ENCODE measurements at places on chromosomes 12 and 14.

DNA sequence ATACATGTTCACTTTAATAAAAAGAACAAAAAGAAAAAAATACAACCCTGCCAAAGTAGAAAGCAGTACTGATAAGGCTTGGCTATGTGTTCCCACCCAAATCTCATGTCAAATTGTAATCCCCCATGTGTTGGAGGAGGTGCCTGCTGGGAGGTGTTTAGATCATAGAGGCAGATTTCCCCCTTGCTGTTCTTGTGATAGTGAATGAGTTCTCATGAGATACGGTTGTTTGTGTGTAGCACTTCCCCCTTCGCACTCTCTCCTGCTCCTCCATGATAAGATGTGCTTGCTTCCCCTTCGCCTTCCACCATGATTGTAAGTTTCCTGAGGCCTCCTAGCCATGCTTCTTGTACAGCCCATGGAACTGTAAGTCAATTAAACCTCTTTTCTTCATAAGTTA lies 59.9 kb downstream of the USP15 start:
- DNase-seq: no peak

- DNase-seq: peak; percentile 77
Measured at GRCh38 chr12:25458047-25458552, 95.0 kb downstream of the LMNTD1 start.

DNA sequence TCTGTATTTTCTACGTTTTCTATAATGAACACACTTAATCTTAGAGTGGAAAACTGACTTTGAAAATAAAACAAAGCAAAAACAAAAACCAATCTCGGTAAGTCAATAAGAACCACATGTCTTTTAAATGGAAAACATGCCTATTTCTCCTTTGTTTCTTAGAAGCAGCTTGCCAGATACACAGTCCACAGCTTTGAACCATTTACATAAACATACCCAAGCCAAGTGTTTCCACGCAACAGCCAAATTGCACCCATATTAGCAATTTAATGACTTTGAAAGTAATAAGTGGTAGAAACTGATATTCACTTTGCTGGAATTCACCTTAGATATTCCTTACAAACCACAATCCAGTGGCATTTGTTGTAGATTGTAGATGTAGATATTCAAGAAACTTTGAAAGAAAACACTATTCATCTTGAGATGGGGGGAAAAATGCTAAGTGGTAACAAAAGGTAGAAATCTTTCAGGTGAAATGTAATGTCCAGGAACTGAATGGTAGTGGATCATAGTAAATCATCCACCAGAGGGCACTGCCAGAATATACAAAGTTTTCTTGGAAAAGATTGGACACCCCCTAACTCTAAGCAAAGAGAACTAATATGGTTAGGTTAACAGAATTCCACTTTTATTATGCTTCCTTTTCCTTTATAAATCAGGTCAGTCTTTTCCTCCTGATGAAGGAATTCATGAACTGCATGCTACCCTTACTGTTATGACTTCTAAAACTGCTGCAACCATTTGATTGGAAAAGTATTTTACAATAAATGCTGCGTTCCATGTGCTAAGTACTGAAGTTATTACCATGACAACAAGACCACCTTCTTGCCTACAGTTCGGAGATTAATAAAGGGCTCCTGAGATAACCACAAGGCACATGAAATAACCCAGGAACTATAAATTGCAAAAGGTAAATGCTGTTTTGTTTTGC lies 69.8 kb downstream of the RERG start:
- peak; percentile 62 for DNase-seq

DNA sequence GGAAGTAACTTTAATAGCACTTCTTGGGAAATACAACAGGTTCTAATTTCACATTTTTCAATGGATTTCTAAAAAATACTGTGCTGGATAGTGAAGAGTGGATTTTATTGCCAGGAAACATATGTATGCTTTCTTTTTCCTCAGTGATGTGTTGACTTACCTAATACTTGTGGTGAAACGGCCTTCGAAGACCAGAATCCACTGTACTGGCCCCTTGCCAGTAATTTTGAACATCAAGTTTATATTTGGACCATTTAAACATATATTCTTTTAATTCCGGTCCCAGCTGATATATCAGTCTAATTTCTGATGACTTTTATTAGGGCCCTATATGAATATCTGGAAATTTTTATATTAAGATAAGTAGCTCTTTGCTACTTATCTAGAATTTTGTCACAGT lies 1.8 kb downstream of the MSRB3 start:
- DNase-seq: no peak

- DNase-seq: no peak
Measured at GRCh38 chr14:51529736-51530135, 122.0 kb upstream of the FRMD6 start.

- no peak for DNase-seq
Measured at GRCh38 chr14:99924379-99924778, 131.2 kb downstream of the EML1 start.

GRCh38 chr12:110001596-110001995 lies 2.4 kb downstream of the ANKRD13A start:
- no peak for DNase-seq

DNA sequence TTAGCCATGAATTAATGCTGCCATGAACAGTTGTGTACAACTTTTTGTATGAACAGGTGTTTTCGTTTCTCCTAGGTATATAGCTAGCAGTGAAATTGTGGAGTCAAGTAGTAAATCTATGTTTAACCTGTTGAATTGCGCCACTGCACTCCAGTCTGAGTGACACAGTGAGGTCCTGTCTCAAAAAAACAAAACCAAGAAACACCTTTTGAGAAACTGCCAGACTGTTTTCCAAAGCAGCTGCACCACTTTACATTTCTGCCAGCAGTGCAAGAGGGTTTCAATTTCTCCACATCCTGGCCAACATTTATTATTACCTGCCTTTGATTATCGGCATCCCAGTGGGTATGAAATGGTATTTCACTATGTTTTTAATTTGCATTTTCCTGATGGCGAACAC lies 3.3 kb upstream of the PLEKHG3 start:
- no peak for DNase-seq

- DNase-seq: peak; percentile 99
Measured at GRCh38 chr12:89225808-89226411, 126.4 kb downstream of the DUSP6 start.

DNA sequence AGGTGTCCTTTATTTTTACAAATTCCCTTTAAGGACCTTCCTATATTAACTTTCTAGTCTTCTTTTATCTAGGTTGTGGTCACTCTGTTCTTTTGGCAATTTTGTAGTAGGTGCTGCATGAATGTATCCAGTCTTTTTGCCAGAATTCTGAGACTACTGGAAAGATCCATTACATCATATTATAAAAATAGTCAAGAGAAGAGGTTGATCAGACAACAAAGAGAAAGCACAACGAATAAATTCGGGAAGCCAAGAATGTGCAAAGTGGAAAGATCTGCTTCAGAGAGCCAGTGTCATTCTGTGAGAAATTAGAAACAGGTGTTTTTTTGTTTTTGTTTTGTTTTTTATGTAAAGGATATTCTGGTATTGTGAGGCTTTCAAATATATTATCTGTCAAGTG lies 15.8 kb upstream of the SLC16A7 start:
- DNase-seq: no peak

DNA sequence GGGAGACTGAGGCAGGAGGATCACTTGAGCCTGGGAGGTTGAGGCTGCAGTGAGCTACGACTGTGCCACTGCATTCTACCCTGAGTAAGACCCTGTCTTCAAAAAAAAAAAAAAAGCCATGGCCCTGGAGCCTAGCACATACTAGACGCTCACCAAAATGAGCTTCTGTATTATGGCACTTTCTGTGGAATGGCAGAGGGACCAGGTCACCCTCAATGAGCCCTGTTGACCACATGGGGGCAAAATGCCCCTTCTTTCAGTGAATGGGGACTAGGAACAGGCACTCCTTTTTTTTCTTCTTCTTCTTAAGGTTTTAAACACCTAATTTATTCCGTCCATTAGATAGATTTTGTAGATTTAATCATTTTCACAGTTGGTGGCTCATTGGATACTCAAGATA lies 50.5 kb downstream of the FAM222A start:
- no peak for DNase-seq

GRCh38 chr14:64790478-64790877 lies 86.3 kb downstream of the PLEKHG3 start:
- DNase-seq: no peak

DNA sequence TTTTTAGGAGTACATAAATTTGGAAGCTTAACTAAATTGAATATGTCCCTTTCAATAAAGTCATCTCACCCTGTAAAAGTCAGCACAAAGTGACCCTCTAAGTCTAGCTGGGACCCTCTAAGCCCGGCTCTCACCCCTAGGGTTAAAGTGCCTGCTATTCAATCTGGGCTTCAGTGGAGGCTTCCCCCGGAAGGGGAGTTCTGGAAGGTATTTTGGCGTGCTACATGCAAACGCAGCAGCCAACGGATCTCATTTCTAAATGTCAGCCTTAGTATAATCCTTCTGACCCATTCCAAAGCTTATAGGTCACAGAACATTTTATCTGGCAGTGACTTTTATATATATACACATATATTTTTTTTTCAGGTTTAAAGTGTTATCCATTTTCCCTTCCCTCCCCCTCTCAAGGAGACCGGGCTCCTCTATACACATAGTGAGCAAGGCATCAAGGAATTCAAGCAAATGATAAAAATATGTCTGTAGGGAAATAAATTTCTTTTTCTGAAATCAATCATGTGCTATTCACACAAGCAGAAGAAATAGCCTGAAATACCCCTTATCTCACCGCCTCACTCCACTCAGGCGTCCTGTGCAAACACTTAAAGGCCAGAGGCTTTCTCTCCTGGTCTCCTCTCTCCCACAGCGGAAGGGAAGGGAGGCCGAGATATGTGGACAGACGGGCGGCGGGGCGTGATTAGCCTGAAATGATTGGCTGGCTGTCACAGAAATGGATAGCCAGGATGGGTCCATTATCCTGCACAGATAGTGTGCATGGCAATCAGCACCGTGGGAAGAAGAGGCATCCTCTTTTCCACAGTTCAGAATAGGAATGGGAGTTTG lies 301.7 kb downstream of the GALC start:
- no peak for DNase-seq

DNA sequence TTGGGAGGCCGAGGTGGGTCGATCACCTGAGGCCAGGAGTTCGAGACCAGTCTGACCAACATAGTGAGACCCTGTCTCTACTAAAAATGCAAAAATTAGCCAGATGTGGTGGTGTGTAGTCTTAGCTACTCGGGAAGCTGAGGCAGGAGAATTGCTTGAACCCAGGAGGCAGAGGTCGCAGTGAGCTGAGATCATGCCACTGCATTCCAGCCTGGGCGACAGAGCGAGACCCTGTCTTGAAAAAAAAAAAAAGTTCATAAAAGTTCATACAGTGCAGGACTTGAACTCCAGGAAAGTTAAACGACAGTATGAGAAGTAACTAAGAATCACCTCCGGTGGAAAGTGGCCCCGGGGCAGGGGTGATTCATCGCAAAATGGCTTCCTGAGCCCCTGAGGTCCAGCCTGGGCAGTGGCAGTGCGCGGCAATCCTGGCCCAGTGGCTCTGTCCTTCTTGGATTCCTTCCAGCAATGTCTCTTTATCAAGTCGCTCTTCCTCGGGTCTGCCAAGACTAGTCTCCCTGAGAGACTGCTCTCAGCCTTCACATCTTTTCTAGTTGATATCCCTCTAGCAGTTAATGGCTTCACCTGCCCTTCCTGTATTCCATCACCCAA lies 16.7 kb upstream of the MAP1LC3B2 start:
- no peak for DNase-seq

- no peak for DNase-seq
Measured at GRCh38 chr12:110928700-110929099, 8.3 kb upstream of the MYL2 start.
